Caki2 (cell line): ENCODE measurements at places on chromosomes 2 and 18. TPM values are rescaled to one million over a fixed set of nuclear protein-coding genes. Genes with fewer than 3 reads are reported as not detected.

DNA sequence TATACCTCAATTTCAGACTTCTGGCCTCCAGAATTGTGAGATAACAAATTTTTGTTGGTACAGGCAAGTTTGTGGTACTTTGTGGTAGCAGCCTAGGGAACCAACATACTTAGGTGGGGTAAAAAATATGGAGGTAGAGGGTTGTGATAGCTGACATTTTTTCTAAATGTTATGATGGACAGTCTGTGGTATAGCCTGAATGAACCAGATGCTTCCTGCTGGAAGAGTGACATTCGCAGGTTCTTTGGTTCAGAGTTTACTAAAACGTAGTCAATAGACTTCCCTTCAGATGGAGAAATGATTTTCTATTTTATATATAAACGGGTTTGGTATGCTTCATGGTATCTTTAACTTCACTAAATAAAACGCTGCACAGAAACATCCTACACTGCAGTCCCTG, 42.8 kb downstream of the PMAIP1 start:
- DNase-seq, result no peak

The EML4 gene
- 48.7 and 55.0 TPM in 2 replicates for total RNA-seq

DNA sequence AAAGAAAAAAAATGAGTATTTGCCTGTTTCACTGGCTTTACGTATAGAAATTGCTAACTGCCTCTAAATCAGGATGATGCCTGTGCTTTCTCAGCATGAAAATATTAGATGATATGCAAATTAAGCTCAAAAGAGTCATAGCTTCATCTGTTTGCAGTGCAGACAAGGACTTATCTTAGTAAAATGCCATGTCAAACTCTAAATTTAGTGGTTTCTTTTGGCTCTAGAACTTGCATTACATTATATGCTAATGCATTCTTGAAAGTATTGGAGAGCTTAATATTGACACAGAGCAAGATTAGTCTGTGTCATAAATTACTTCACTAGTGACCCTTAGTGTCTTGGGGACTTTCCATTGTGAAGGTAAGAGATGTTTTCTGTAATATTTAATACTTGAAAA, 1109.1 kb upstream of the NRXN1 start:
- no peak for DNase-seq

GRCh38 chr2:96859099-96859649, 1.4 kb upstream of the ANKRD39 start:
- DNase-seq, result no peak

DNA sequence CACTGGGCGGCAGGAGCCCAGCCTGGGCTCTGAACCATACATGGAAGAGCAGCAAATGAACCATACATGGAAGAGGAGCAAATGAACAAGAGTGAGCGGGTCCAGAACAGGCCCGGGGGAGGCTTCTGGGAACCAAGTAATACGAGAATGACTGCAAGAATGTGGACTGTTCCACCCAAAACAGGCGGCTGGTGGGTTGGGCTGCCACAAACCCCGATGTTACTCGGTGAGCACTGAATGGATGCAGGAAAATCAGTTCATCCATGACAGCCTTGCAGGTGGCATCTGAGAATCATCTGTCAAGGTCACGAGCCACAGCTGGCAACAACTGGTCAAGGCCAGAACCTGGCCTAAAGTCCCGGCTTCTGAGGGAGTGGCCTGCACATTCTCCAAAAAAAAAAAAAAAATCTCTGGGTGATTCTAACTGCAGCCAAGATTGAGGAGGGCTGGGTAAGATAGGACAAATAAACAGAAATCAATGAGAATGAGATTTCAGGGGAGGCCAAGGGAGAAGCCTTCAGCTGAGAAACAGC, 106.1 kb downstream of the ZNF516 start:
- DNase-seq, result no peak
